HCT116 (cell line): ENCODE measurements at places on chromosomes 13 and 19.

DNA sequence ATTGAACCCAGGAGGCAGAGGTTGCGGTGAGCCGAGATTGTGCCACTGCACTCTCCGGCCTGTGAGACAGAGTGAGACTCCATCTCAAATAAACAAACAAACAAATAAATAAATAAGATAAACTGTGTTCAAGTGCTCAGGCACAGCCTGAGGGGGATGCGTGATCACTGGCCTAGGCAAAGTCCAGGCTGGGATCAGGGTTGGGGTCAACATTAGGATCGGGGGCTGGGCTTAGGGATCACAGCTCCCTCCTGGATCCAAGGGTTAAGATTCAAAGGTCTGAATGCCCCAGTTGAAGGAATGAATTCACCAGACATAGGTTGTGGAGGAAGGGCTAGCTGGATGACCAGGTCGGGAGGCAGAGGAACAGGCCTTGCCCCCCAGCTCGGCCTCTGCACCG, 1.9 kb upstream of the EXOC3L2 start:
- H3K27ac ChIP-seq: no peak overlapping the region
- peaks cover 13% of the 10 kb centered on the region for H3K4me1 ChIP-seq
- H3K27me3 ChIP-seq: no peaks in the 10 kb centered on the region
- H3K36me3 ChIP-seq: no peaks in the 10 kb centered on the region
- no peak overlapping the region for H3K4me3 ChIP-seq
- DNase-seq: no peak

DNA sequence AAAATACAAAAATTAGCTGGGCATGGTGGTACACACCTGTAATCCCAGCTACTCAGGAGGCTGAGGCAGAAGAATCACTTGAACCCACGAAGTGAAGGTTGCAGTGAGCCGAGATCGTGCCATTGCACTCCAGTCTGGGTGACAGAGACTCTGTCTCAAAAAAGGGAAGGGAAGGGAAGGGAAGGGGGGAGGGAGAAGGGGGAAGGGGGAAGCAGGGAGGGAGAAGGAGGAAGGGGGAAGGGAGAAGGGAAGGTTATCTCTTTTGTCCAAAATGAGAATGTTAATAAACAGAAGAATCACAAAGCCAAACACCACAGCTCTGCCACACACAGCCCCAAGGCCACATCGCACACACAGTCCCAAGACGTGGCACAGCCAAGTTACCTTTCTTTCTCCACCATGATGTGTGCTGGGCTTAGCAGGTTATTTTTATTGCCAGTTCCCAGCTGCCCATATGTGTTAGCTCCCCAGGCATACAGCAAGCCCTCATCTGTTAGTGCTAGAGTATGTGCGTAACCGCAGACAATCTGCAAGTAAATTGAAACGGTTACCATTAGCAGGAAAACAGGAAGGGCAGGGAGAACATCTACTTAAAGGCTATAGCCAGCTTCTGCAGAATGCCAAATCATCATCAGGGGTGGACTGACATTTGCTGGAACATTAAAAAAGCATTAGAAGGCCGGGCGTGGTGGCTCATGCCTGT, 34.3 kb downstream of the RCBTB1 start:
- H3K36me3 ChIP-seq: peaks cover 3% of the 10 kb centered on the region
- no peak overlapping the region for H3K27ac ChIP-seq
- no peaks in the 10 kb centered on the region for H3K4me1 ChIP-seq
- H3K27me3 ChIP-seq: no peaks in the 10 kb centered on the region

GRCh38 chr19:14561249-14561648, 10.6 kb downstream of the NDUFB7 start:
- no peaks in the 10 kb centered on the region for H3K27me3 ChIP-seq
- no peak for DNase-seq
- peaks cover 4% of the 10 kb centered on the region; the same call in 1 of the 2 replicates for H3K36me3 ChIP-seq

- DNase-seq: peak; percentile 26
- H3K36me3 ChIP-seq: no peaks in the 10 kb centered on the region
- no peaks in the 10 kb centered on the region for H3K27me3 ChIP-seq
- H3K27ac ChIP-seq: no peak overlapping the region
- H3K4me1 ChIP-seq: peaks cover 4% of the 10 kb centered on the region; the same call in 1 of the 2 replicates
- H3K4me3 ChIP-seq: no peak overlapping the region
These were observed 58.7 kb upstream of the KLF5 start for GRCh38 chr13:73000027-73000674.

GRCh38 chr13:41452462-41452861, 4.9 kb upstream of the RGCC start:
- H3K4me3 ChIP-seq: no peak overlapping the region
- no peak for DNase-seq
- no peak overlapping the region for H3K27ac ChIP-seq
- peaks cover 9% of the 10 kb centered on the region for H3K4me1 ChIP-seq
- H3K27me3 ChIP-seq: no peaks in the 10 kb centered on the region

GRCh38 chr19:345320-345879, 804 bp upstream of the MIER2 start:
- H3K36me3 ChIP-seq: peaks cover 11% of the 10 kb centered on the region; the same call in 1 of the 2 replicates
- no peak for DNase-seq
- peak overlapping the region; percentile 37; the same call in 1 of the 2 replicates for H3K27ac ChIP-seq

GRCh38 chr13:104270731-104271130, 1204.5 kb upstream of the SLC10A2 start:
- no peaks in the 10 kb centered on the region for H3K27me3 ChIP-seq
- no peak for DNase-seq
- H3K4me1 ChIP-seq: no peaks in the 10 kb centered on the region
- H3K27ac ChIP-seq: no peak overlapping the region
- H3K36me3 ChIP-seq: no peaks in the 10 kb centered on the region
